ENCODE measurements at places on chromosomes 2 and 18. TPM values are rescaled to one million over a fixed set of nuclear protein-coding genes. Genes with fewer than 3 reads are reported as not detected.

GRCh38 chr2:232571026-232571474 is 20.6 kb downstream of the EIF4E2 start:
- DNase-seq, result no peak
- no peak overlapping the region for H3K27ac ChIP-seq
- no peaks in the 10 kb centered on the region for H3K27me3 ChIP-seq

DNA sequence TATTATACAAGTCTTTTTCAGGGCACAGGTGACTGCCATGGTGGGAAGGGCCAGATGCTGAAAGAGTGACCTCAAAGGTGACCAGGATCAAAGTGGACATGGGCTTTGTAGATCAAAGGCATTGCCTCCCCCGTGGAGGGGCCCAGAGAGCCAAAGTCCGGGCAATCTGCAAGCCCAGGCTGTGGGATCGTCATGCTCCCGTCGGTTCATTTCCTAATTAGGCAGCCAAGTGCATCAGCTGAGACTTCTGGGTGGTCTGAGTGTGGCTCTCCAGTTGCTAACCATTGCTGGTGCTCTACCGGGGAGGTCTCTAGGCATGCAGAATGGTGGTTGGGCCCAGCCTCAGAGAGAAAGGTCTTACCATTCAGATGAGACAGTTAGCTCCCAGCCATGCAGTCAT is 61.6 kb downstream of the TRIB2 start:
- DNase-seq, result no peak
- H3K4me1 ChIP-seq, result no peaks in the 10 kb centered on the region
- no peak overlapping the region for H3K27ac ChIP-seq
- no peaks in the 10 kb centered on the region for H3K36me3 ChIP-seq

DNA sequence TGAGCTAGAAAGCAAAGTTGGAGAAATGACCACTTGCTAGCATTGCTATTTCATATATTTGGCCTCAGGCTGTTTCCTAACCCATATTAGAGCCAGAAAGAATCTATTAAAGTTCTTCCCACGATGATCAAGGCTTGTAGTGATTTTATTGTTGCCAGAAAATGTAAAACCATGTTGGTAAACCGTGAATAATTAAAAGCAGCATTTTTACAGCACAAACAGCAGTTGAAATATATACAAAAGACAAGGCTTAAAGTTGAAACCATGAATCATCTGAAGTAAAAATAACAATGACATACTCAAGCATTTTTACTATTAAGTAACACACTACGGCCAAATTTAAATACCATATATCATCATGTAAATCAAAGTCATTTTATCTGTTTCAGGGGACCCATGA is 27.7 kb upstream of the DSC3 start:
- no peak for DNase-seq
- no peaks in the 10 kb centered on the region for H3K27me3 ChIP-seq
- H3K36me3 ChIP-seq, result no peaks in the 10 kb centered on the region
- H3K4me3 ChIP-seq, result no peak overlapping the region

DNA sequence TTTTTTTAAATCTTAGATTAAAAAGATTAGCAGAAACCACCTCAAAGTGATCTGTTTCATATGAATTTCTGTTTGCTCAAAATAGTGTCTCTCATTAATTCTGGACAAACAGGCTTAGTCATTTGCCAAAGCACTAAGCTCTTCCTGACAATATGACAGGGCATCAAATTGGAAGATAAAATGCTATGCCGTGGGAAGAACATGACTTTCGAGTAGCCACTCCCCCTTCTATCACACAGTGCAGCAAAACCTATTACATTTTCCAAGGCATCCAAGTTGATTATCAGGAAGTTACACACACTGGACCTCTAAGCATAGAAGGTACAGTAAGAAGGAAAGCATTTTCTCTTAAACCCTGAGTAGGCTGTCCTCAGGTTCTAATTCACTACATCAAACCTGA is 89.5 kb downstream of the STK39 start:
- H3K27ac ChIP-seq, result no peak overlapping the region
- no peaks in the 10 kb centered on the region for H3K4me1 ChIP-seq
- no peaks in the 10 kb centered on the region for H3K27me3 ChIP-seq
- DNase-seq, result no peak
- no peak overlapping the region for H3K4me3 ChIP-seq

DNA sequence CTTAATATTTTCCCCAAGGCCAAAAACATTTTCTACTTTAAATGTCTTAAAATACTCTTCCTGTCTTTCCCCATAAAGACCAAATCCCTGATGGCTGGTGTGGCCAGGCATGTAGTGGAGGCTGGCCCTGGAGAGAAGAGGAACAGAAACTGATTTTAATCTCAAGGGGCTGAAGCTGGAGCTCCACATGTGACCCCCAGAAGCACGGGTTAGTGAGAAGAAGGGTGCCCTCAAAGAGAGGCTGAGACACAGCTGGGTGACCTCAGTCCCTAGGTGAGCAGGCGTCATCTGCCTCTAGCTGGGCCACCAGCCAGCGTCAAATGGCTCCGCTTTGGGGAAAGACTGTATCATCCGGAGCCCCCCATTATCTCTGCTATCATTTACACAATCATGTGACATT is 19.3 kb upstream of the TMEM18 start:
- no peak overlapping the region for H3K27ac ChIP-seq
- H3K36me3 ChIP-seq, result no peaks in the 10 kb centered on the region
- H3K4me1 ChIP-seq, result no peaks in the 10 kb centered on the region
- H3K4me3 ChIP-seq, result no peak overlapping the region

- no peak overlapping the region for H3K4me3 ChIP-seq
- H3K27me3 ChIP-seq, result no peaks in the 10 kb centered on the region
Observed at GRCh38 chr18:75067996-75068645, 140.8 kb downstream of the PTGR3 start.

DNA sequence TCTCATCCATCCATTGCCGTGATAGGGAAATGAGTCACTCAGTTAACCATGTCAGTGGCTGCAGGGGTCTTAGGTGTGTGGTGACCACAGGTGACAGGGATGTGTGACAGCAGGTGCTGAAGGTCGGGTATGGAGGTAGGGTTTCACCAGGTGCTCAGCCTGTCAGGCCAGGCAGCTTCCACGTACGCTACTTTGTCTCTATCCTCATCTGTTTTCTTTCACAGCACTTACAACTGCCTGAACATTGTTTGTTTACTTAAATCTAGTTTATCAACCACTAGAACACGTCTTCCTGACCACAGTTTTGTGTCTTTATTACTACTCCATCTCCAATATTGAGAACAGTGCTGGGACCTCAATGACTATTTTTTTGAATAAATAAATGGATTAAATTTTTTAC is 11.4 kb upstream of the UXS1 start:
- H3K36me3 ChIP-seq, result no peaks in the 10 kb centered on the region
- H3K4me1 ChIP-seq, result peaks cover 6% of the 10 kb centered on the region
- no peak overlapping the region for H3K27ac ChIP-seq
- H3K27me3 ChIP-seq, result no peaks in the 10 kb centered on the region

DNA sequence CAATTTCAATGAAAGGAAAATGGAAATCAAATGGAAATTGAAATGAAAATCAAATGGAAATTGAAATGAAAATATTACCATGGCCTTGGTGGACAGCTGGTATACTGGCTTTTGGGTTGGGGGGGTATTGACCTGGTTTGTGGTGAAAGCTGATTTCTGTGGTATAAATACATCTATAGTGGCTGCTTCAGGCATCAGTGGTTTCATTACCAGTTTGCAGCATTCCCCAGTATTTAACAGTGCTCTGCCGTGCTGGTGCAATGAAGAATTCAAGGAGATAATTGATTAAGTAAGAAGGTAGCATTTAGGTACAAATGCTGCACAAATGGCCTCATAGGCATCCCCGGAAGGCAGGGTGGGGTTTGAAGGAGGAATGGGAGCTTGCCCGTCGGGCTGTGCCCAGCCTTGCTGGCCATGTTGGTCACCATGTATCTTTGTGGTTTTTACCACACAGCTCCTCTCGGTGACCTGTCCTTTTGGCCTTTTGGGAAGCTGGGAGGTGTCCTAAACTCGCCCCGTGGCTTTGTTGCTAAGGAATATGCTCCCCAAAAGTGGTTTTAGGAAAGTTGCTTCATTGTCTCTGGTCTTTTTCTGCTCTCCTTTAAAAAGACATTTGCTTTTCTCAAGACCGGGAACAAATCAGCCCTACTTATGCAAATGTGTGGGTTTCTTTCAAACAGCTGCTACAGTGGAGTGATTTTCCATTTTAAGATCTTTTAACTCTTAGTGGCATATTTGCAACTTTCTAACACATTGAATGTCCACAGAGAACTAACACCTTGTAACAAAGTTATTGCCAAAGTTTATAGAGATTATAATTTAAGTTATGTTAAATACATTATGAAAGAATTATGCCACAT is 28.6 kb downstream of the SNTG2 start:
- H3K4me3 ChIP-seq, result no peak overlapping the region
- H3K4me1 ChIP-seq, result no peaks in the 10 kb centered on the region
- H3K27ac ChIP-seq, result no peak overlapping the region
- H3K27me3 ChIP-seq, result peaks cover 4% of the 10 kb centered on the region
- H3K36me3 ChIP-seq, result no peaks in the 10 kb centered on the region
- DNase-seq, result no peak

- no peaks in the 10 kb centered on the region for H3K36me3 ChIP-seq
- H3K4me3 ChIP-seq, result no peak overlapping the region
- H3K4me1 ChIP-seq, result no peaks in the 10 kb centered on the region
- H3K27me3 ChIP-seq, result no peaks in the 10 kb centered on the region
Observed at GRCh38 chr2:16394072-16394985, 271.3 kb downstream of the CYRIA start.

DNA sequence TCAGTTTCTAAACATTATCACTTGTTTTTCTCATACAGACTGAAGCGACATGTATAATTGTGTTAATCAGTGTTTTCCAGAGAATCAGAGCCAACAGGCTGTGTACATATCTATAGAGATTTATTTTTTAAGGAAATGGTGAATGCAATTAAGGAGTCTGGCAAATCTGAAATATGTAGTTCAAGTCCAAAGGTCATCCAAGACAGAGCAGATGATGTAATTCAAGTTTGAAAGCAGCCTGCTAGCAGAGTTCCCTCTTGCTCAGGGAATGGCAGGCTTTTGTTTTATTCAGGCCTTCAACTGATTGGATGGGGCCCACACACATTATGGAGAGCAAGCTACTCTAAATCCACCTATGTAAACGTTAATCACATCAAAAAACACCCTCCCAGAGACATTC is 282.6 kb downstream of the CBLN2 start:
- no peaks in the 10 kb centered on the region for H3K36me3 ChIP-seq
- no peak overlapping the region for H3K4me3 ChIP-seq
- no peak for DNase-seq
- no peak overlapping the region for H3K27ac ChIP-seq
- no peaks in the 10 kb centered on the region for H3K27me3 ChIP-seq

DNA sequence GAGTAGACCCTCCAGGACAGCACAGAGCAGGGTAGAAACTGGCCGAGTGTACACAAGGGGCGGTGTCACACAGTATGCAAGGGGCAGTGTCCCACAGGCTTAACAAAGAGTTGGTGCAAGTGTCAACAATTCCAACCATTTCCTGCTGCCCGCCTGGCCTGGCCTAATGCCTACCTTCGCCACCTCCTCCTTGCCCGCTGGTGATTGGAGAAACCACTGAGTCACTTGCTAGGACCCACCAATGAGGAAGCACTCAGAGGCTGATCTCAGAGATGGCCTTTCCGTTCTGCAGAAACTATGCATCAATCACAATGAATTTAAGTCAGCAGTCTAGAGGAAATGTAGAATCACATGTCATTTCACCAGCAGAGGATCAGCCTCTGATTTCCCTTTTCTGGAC is 263.3 kb upstream of the PKDCC start:
- no peak overlapping the region for H3K27ac ChIP-seq
- H3K4me1 ChIP-seq, result no peaks in the 10 kb centered on the region
- no peaks in the 10 kb centered on the region for H3K27me3 ChIP-seq
- no peak for DNase-seq

DNA sequence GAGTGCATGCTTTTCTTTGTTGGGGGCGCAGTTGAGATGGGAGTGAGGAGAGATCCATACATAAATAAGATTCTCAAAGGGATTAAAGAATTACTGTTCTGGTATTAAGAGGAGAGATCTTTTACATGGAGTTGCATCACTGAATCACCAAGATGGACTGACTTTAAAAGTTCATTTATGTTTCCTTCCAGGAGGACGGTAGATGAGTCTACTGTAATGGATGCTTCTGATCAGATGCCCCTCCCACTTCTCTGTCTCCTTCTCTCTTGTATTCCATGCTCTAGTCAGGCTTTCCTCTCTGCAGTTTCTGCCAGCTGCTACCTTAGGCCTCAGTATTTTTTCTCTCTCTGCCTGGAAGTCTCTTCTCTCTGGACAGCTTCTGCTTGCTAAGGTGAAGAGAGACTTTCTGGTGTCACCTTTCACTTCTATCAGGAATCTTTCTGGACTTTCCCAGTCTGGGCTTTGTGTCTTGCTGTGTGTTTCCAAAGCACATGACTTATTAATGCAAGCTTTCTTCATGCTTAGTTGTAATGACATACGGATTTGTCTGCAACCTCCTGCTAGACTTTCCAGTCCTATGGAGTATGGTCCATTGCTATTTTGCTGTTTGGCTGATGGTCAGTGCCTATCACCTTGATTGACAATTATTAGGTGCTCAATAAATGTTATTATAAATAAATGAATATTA is 23.6 kb downstream of the FAM171B start:
- no peak for DNase-seq
- no peak overlapping the region for H3K27ac ChIP-seq
- H3K4me1 ChIP-seq, result no peaks in the 10 kb centered on the region
- no peak overlapping the region for H3K4me3 ChIP-seq

ITPRIPL1 gene
- 8.1 TPM for polyA plus RNA-seq

EMILIN2 gene
- polyA plus RNA-seq, result 1.7 TPM

STON1 gene
- 0.10 TPM for polyA plus RNA-seq

SNTG2 gene
- not detected for polyA plus RNA-seq

CREB1 gene
- polyA plus RNA-seq, result 69.0 TPM
